Activated CD4-positive, alpha-beta T cell treated with anti-CD3 and anti-CD28 coated beads, Interleukin-2, Interleukin-4, amounts not matched to agents 100 ng/mL and 50 ng/mL, durations not matched to agents 16 hours and 8 hours (primary cell): ENCODE measurements at places on chromosomes 6 and 20.

DNA sequence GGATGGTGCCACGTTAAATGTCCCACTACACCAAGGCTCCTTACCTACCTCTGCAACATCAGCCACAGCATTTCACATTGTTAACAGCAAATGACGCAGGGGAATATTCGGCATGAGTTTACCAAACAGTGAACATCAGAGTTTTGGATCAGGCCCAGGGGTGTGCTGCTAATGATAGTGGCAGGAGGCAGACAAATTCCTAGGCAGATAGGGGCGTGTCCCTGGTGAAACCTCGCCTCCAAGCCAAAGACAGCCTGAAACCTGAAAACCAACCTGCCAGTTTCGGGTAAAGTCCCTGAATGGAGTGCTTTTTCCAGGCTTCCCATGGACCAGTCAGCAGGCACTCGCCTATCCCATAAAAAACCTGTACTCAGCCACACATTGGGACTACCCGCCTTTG is 133.6 kb downstream of the SH3BGRL2 start:
- no peak for DNase-seq

GRCh38 chr20:5865604-5866003 is 84.7 kb downstream of the TRMT6 start:
- DNase-seq: no peak

- no peak for DNase-seq
Observed at GRCh38 chr6:17851720-17852161, 135.7 kb downstream of the KIF13A start.

GRCh38 chr20:44447827-44448419 is 27.8 kb upstream of the TTPAL start:
- DNase-seq: no peak

- no peak for DNase-seq
Observed at GRCh38 chr6:170284126-170284773, 6.6 kb downstream of the DLL1 start.

- no peak for DNase-seq
Observed at GRCh38 chr6:144434308-144434990, 149.3 kb downstream of the UTRN start.

DNA sequence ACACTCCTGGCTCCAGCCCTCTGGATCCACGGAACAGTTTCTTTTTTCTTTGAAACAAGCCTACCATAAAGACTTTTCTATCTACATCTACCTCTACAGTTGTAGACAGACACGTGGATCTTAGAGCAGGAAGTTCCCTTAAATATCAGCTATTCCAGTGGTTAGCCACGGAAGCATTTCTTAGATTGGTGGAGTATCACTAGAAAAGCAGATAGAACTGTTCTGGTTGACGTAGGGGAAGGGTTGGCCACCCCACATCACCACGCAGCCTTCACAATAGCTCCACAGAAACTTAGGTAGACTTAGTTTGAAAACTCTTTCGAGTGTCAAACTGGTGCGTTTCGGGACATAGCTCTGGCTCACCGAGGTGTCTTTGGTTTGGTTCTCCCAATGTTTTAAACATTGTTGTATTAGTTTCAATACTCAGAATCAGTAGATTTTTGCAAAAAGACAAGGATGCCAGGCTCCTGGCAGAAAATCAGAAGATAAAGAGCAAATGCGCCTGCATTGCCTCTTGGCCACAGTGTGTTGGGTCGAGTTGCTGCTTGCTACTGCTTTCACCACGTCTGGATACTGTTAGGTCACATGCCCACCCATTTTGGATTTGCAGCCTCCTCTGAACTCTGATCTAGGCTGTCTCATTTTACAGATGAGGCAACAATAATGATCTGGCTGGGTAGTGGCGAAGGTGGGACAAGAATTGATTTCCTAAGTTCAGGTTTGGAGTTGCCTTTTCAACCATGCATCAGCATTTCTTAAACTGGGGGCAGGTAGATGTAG is 71.5 kb upstream of the DTNBP1 start:
- no peak for DNase-seq

GRCh38 chr6:46370622-46371021 is 120.6 kb downstream of the RCAN2 start:
- DNase-seq: no peak

- no peak for DNase-seq
Observed at GRCh38 chr6:14000901-14001300, 76.1 kb downstream of the RNF182 start.
